NCI-H774 (cell line): ENCODE measurements at places on chromosomes 12 and 14.

GRCh38 chr12:111322336-111323250 lies 46.3 kb downstream of the PHETA1 start:
- DNase-seq: peak; percentile 41

DNA sequence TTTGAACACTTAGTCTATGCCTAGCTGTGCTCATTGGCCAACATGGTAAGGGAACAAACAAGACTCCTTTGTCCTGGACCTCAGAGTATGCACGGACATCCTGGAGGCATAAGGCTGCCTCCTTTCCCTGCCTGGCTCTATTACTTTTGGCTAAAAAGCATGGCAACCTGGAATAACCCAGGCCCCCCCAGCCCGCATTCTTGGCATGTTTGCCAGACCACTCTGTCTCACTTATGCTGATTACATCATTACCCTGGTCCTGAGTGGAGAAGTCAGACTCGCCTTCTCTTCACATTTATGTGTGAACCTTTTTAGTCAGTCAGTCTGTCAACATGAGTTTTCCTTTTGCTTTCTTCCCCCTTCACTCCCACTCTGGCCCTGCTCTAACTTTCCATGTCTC lies 58.0 kb upstream of the ELK3 start:
- no peak for DNase-seq

- DNase-seq: no peak
Measured at GRCh38 chr12:63083046-63083445, 68.0 kb downstream of the AVPR1A start.

DNA sequence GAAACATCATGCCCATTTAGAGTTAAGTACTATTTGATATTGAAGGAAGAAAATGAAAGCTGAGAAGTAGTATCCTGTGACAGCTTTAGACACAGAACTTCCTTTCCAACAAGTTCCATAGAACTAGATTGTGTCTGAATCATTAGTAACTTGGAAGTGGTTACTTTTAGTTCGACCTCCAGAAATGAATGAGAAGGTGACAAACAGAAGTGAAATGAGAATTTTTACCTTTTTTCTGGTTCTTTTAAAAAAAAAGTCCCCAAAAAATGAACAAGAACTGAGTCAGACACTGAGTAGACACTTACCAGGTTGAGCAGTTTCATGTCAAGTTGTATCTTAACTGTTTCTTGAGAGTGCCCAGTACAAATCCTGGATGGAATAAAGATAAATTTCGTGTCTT lies 3.0 kb downstream of the ATP6V0A2 start:
- DNase-seq: no peak

DNA sequence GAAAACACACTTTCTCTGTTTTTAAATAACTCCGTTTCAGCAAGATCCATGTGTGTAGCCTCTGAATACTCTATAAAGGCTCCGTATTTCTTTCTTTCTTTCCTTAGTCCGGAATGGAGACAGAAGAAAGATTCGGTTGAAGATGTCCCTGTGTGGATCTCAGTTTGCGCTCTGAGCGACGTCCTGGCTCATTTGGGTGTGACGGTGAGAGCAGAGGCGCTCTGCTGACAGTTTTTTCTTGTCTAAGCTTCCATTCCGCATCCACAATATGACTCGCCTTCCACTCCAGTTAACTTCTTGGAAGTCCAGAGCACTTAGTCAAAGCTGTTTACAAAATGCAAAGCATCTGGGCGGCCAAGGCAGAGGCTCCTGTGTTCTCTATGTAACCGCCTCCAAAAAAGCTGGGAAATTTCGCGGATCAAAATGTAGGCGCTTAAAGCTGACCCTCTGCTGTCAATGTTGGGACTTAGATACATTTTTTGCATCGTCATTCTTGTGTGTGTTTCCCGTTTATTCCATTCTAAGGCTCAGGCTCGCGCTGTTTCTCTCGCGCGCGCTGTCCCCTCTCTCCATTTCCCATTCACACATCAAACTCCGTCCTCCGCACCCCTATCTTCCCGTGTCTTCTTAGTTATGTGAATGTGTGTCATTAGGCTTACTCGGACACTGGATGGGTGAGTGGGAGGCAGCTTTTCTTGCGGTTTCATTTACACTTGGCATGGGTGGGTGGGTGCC lies 880 bp upstream of the FLRT2 start:
- DNase-seq: no peak

GRCh38 chr14:97902630-97903029 lies 1105.4 kb downstream of the VRK1 start:
- DNase-seq: no peak

DNA sequence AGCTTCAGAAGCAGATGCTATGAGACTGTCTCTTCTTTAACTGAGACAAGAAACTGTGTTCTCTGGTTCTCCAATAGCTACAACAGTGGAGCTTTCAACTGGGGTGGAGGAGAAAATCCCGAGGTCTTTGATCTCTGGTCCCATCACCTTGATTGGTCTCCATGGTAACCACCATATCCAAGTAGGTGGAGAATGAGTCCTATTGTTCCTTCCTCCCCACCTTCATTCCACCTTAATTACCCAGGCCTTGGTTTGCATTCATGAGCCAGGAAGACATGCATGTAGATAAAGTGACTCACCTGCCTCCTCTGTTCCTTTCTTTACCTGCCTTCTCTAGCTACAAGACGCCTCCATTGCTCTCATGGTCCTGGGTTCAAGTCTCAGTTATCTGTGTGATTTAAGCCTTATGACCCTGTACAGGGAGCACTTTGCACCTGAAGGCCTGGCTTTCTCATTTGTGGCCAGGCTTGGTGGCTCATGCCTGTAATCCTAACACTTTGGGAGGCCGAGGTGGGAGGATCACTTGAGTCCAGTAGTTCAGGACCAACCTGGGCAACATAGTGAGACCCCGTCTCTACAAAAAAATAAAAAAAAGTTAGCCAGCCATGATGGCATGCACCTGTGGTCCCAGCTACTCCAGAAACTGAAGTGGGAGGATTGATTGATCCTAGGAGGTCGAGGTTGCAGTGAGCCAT lies 157.7 kb upstream of the TBX3 start:
- DNase-seq: no peak

DNA sequence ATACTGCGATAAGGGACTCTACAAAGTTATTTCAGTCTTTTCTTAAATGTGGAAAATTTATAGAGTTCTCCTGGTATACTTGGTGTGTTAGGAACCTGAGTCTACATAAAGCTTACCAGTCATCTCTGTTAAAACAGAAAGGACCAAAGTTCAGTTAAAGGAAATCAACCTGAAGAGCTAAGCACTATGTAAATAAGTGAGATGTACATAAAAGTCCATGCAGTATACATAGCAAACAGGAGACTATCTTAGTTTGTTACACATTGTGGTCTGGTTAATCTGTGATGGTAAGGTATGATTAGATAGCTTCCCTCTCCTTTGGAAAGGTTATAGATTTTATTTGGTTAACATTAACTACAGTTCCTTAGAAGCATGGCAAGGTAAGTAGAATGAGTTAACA lies 75.9 kb downstream of the ATP2B1 start:
- DNase-seq: no peak

GRCh38 chr14:77139540-77140358 lies 1.8 kb downstream of the ZDHHC22 start:
- DNase-seq: no peak

GRCh38 chr14:78611796-78612571 lies 441.8 kb downstream of the NRXN3 start:
- no peak for DNase-seq

DNA sequence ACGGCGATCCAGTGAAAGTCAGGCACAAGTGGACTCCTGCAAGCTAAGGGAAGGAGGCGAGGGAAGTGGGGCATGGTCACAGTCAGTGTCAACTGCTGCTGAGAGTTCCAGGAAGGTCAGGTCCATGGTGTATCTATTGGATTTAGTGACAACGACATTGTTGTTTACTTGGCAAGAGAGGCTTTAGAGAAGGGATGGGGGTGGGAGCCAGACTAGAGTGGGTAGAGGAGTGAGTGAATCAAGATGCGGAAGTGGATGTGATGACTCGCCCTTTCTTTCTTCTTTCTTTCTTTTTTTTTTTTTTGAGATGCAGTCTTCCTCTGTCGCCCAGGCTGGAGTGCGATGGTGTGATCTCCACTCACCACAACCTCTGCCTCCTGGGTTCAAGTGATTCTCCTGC lies 12.5 kb downstream of the P2RX7 start:
- DNase-seq: no peak

GRCh38 chr12:68303850-68304249 lies 28.3 kb downstream of the MDM1 start:
- no peak for DNase-seq

DNA sequence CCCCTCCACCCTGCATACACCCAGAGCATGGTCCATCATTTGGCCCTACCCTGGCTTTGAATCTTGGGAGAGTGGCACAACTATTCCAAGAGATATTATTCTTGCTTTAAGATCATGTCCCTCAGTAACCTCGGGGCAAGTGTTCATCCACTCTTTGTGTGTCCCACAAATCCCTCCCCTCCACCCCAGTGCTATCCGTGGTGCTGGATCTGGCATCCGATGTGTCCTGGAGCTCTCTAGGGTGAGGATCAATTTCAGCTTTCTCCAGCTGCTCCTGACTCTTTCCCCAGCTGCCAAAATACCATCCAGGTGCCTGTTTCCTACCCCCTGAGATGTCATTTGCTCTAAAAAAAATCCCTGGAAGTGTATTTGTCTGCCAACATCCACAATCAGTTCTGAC lies 64.8 kb upstream of the CMKLR1 start:
- DNase-seq: no peak

GRCh38 chr14:106459971-106460730 lies 933.8 kb downstream of the TMEM121 start:
- no peak for DNase-seq

DNA sequence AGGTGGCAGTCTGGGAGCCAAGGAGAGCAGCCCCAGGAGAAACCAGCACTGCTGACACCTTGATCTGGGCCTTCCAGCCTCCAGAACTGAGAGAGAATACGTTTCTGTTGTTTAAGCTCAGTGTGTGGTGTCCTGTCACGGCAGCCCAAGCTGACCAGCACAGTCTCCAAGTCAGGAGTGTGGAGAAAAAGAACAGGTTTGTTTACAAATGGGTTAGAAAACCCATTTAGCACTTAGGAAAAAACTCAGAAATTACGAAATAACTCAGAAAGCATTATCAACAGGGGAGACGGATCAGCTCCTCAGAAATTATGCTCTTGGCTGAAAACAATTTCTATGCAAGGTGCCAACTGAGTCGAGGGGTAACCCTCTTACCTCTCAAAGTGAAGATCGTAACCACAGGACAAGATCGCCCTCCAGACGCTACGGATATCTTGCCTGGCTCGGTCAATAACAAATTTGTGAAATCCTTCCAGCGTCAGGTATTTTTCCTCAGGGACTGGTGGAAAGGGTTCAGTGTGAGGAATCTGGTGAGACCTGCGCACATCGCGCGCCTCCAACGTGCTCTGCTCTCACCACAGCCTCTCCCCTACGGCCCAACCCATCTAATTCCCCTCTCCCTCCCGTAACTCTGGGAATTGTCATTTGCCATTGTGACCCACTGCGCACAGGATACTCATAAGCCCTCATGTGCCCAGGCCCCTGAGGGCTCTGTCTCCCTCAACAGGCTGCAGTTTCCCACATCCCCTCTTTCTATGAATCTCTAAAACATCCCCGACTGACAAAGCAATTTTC lies 50.2 kb downstream of the TRAFD1 start:
- no peak for DNase-seq

- no peak for DNase-seq
Measured at GRCh38 chr12:126999352-126999751, 1267.6 kb upstream of the TMEM132C start.

DNA sequence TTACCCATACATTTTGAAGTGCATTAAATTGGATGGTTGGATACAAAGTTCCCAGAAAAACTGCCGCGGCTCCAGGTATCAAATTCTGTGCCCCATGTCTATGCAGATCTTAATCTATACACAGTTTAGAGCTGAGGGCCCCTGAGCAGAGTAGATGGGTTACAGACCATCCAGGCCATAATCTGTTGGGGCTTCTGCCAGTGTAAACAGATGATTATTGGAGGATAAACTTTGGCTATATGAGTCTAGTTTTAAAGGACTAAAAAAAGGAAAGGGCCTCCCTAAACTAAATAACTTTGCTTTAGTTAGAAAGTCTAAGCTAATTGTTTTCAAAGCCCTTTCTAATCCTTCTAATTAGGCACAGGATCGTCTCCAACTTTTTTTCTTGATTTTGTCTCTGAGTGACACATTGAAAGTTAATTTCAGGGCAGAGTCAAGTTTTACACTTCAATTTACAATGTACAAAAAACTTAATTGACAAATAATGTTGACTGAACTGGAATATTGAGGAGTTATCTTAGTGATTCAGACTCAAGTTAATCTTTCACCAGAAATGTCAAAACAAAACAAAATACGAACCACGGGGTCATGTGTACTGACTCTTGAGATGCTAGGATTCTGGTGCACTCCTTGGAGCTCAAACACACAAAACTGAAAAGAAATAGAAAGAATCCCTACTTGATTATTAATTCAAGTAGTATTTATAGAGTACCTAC lies 133.9 kb upstream of the SCAF11 start:
- DNase-seq: no peak
